C1 segment of cervical spinal cord (tissue), 14 donors: ENCODE measurements at places on chromosomes 13 and 19.

DNA sequence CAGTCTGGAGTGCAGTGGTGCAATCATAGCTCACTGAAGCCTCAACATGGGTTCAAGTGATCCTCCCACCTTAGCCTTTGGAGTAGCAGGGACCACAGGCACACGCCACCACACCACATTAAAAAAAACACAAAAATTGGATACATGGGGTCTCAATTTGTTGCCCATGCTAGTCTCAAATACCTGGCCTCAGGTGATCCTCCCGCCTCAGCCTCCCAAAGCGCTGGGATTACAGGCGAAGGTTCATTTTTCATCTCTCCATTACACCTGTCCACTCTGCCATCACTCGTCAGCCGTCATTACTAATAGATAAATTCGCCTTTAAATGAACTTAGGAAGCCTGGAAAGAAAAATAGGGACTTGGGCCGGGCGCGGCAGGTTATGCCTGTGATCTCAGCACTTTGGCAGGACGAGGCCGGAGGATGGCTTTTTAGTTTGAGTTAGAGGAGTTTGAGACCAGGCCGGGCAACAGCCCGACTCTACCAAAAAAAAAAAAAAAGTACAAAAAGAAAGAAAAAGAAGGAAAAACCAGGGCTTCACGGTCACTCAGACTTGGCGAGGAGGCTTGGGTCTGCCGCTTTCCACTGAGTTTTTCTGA is 685 bp upstream of the SUPT5H start:
- no peak for DNase-seq

GRCh38 chr13:46032341-46032740 is 20.2 kb downstream of the ZC3H13 start:
- DNase-seq, result no peak

- no peak for DNase-seq
Observed at GRCh38 chr19:54518844-54519243, 16.2 kb downstream of the LAIR2 start.

GRCh38 chr19:56145698-56146097 is 4.6 kb downstream of the ZNF444 start:
- no peak for DNase-seq

GRCh38 chr19:51354742-51355148 is 11.4 kb downstream of the ETFB start:
- peak; percentile 8 for DNase-seq

DNA sequence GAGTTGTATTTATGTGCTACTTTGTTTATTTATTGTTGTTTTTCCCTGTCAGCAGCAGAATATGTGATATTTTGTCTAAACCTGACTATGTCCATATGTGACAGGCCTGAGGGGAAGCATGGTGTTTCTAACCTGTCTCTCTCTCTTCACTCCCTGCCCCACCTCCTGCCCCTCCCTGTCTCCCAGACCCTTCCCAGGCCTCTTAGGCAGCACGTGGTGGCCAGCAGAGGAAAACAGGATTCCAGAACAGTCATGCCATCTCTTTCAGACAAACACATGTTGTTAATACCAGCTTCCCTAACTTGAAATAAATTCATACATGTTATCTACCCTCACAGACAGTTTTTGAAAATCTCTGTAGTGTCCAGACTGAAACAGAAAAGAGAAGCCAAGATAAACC is 31.0 kb upstream of the ATP11A start:
- DNase-seq, result no peak

DNA sequence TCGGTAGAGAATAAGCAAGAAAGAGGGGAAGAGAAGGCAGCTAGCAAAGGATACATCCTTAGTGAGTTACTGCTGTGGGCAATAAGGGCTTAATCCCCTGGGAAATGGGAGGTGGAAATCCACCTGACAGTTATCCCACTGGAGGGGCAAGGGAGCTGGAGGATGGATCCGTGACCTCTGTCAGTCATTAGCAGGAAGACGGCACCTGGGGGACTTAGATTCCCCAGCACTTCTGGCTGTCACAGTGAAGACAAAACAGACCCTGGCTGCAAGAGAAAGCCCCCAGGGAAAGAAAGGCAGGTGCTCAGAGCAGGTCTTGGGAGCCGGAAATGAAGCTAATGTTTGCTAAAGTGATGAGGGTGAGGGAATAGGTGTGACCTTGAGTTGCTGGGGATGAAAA is 70.4 kb upstream of the MRI1 start:
- DNase-seq, result no peak

DNA sequence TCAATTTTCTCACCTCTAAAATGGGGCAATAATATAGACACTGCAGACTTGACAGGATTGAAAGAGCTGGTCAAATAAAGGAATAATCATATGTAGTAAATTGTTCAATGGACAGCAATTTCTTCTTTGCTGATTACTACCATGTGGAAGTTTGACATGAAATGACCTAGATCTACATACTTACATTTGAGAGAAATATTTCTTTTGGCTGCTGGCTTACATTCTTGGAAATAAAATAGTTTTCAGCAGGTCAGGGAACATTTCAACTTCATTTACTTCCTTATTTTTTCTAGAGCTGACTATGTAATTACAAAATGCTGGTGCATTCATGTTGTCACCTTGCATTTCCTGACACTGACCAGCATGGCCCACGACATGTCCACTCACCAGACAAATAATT is 294.6 kb upstream of the MIR17HG start:
- DNase-seq, result no peak

- no peak for DNase-seq
Observed at GRCh38 chr13:75550159-75550567, 572 bp downstream of the UCHL3 start.

GRCh38 chr13:26179344-26179743 is 42.8 kb downstream of the RNF6 start:
- no peak for DNase-seq

GRCh38 chr13:69243366-69243765 is 864.3 kb upstream of the ATXN8OS start:
- no peak for DNase-seq

- DNase-seq, result no peak
Observed at GRCh38 chr19:18723871-18724377, 40.4 kb downstream of the CRTC1 start.

- DNase-seq, result no peak
Observed at GRCh38 chr19:29598496-29598895, 7.6 kb upstream of the POP4 start.

DNA sequence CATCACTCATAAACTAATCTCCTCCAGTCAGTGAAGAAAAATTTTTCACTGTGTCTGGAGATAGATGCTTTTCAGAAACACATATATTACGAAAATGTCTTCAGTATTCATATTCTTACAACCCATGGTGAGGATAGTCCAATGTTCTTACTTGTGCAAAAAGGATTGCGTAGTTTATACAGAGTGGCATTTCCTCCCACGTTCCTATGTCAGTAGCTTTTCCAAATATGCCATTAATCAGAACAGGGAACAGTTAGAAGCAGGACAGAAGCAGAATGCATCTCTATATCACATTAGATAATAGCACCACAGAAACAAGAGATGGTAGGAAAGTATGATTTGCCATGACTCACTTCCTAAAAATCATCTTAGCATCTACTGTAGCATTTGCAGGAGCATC is 282.9 kb downstream of the SLITRK5 start:
- no peak for DNase-seq

DNA sequence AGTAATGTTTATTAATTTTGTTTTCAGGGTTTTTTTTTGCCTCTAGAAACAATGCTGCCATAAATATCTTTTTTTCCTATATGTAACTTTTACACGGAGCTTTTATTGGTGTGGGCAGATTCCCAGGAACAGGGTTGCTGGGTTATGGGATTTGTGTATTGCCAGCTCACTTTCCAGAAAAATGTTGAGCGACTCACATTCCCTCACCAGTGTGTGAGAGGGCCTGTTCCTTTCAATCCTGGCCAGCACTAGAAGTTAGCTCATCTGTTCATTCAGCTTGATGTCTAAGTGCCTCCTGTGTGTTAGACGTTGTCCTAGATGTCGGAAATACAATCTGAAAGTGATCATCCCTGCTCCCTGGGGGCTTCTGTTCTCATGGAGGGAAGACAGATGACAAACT is 2.6 kb downstream of the ZNF71 start:
- no peak for DNase-seq

DNA sequence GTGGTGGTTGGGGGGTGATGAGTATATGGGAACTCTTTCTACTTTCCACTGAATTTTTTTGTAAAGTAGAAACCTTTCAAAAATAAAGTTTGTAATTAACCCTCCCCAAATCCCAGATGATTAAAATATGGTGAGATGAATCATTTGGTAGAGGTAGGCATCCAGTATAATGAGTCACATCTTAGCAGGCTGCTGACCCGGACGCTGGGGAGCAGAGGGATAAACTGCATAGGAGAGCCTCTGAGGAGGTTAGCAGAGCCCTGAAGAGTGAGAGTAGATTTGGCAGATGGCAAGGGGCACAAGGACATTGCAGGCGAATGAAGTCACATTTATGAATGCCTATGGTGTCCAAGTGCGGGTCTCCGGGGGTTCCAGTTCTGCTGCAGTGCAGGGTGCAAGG is 293.8 kb downstream of the FGF9 start:
- no peak for DNase-seq

DNA sequence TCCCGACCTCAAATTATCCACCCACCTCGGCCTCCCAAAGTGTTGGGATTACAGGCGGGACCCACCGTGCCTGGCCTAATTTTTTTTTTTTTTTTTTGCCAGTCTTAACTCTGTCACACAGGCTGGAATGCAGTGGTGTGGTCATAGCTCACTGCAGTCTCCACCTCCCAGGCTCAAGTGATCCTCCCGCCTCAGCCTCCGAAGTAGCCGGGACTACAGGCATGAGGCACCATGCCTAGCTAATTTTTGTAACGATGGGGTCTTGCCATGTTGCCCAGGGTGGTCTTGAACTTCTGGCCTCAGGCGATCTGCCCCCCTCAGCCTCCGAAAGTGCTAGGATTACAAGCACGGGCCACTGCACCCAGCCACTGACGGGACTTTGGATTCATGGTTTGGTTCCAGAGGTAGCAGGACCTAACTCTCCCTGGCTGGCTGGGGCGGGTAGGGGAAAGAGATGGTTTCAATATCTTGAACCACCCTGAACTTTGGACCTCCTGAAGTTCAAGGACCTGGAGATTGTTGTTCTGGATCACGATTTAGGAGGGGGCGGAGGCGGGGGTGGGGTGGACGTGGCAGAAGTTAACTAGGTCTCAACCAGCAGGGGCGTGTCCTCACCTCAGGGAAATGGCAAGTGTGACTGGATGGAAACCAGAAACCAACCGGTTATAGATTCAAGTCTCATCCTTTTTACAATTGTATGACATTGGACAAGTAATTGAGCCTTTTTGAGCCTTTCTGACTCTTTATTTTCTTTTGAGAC is 40.8 kb downstream of the IER2 start:
- no peak for DNase-seq

GRCh38 chr13:113402471-113403254 is 38.7 kb upstream of the GRTP1 start:
- no peak for DNase-seq

GRCh38 chr19:47143322-47144073 is 12.9 kb downstream of the SAE1 start:
- DNase-seq, result no peak

DNA sequence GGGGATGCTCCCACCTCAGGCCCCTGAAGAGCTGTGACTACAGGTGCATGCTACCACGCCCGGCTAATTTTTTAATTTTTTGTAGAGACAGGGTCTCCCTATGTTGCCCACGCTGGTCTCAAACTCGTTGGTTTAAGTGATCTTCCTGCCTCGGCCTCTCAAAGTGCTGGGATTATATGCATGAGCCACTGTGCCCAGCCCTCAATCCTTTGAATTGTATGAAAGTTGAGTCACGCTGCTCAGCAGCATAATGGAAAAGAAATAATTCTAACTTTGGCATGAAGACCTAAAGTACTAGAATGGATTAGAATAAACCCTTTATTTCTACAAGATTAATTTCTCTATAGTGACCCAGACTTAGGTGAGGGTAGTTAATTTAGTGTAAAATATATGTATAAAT is 42.4 kb downstream of the MRPS31 start:
- DNase-seq, result no peak

- DNase-seq, result no peak
Observed at GRCh38 chr19:13935765-13936510, 2.3 kb downstream of the PODNL1 start.

- DNase-seq, result no peak
Observed at GRCh38 chr13:85503797-85504196, 295.4 kb downstream of the SLITRK6 start.

- no peak for DNase-seq
Observed at GRCh38 chr13:36412736-36413135, 19.6 kb upstream of the CCNA1 start.

GRCh38 chr19:771332-771785 is 20.4 kb downstream of the MISP start:
- DNase-seq, result no peak

GRCh38 chr13:32829269-32829668 is 187.0 kb upstream of the KL start:
- DNase-seq, result no peak

DNA sequence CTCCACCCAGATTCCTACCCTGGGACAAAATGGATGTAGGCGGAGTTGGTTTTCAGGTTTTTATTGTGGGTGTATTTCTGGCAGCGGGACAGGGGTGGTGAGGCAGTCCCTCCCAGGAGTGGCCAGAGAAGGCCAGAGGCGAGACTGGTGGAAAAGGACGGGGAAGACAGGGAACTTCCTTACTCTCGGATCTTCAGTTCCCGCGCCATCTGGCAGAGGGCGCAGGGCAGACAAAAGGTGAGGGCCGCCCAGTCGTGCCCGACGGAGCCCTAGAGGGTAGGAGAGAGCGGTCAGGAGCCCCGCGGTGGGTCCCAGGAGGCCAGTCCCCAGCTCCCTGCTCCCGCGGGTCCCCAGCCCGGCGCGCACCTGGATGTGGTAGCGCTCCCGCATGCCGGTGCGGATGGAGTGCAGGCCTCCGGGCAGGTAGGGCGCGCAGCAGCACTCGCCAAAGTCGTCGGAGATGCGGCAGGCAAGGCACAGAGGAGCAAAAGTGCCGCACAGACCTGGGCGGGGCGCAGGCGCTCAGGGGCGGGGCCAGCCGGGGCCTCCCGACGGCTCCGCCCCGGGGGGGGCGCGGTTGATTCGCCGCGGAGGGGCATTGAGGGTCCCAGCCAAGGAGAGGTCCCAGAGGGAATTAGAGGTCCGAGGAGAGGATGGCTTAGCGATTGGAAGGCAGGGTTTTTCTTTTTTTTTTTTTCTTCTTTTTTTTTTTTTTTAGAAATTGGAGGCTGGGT is 3.0 kb downstream of the CNFN start:
- DNase-seq, result no peak

DNA sequence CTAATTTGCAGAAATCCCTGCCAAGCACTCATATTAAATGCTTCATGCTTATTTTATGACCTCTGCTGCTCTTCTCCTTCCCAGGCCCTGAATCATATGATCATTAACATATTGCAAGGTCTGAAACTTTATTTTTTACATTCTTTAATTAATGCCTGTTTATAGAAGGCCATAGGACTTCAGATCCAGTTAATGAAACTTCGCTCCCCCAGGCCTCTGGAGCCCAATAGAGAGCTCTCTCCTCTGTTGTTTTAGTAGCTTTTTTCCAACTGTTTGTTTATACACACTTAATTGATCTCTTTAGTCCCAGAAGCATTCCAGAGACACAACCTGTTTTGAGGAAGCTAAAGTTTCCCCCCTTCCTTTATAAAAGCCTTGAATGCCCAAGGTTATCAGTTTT is 68.3 kb downstream of the DACH1 start:
- DNase-seq, result no peak

GRCh38 chr19:2552859-2553258 is 76.9 kb downstream of the GADD45B start:
- no peak for DNase-seq
